ENCODE measurements at places on chromosomes 13 and 19.
A peak's percentile ranks its signal among the peaks of the same experiment; 100 is the strongest.

DNA sequence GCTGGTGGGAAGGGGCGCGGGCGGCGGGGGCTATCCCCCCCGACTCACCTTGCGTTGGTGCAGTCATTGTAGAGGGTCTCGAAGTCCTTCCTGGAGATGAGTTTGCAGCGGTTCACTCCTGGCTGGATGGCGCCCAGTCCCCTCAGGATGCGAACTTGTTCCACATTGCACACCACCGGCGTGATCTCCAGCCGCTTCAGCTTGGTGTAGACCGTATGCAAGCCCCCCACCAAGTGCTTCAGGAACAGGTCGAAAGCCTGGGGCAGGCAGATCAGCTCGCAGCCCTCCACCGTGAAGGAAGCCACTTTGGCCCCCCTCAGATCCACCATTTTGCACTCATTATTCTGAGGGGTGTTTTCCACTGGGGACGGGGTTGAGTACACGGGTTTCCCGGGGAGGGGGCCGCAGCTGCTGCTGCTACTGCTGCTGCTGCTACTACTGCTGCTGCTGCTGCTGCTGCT, 1.1 kb downstream of the DACH1 start:
- peak; percentile 6 for DNase-seq

DNA sequence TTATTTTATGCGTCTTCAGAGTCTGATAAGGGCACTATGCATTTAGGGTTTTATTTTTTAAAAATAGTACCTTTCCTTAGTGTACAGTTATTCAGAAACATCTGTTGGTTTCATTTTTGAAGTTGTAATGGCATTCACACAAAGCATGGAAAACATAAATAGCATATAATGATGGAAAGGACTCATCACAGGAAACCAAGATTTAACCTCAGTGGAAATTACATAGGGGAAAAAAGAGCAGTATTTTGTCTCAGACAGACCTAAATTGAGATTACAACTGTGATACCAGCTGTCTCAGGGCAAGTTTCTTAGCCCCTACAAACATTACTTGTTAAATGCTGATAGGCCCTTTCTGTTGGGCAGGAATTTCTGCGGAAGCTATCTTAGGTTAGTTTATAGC, 57.2 kb downstream of the NHLRC3 start:
- no peak for DNase-seq

GRCh38 chr13:50713523-50714248, 129.8 kb downstream of the DLEU7 start:
- no peak for DNase-seq

- no peak for DNase-seq
These were observed 139.6 kb upstream of the HTR2A start for GRCh38 chr13:47036294-47037008.

GRCh38 chr19:38211151-38211591, 12.9 kb downstream of the DPF1 start:
- DNase-seq, result no peak

- DNase-seq, result no peak
These were observed 13.6 kb downstream of the ZIC2 start for GRCh38 chr13:99995104-99995588.

DNA sequence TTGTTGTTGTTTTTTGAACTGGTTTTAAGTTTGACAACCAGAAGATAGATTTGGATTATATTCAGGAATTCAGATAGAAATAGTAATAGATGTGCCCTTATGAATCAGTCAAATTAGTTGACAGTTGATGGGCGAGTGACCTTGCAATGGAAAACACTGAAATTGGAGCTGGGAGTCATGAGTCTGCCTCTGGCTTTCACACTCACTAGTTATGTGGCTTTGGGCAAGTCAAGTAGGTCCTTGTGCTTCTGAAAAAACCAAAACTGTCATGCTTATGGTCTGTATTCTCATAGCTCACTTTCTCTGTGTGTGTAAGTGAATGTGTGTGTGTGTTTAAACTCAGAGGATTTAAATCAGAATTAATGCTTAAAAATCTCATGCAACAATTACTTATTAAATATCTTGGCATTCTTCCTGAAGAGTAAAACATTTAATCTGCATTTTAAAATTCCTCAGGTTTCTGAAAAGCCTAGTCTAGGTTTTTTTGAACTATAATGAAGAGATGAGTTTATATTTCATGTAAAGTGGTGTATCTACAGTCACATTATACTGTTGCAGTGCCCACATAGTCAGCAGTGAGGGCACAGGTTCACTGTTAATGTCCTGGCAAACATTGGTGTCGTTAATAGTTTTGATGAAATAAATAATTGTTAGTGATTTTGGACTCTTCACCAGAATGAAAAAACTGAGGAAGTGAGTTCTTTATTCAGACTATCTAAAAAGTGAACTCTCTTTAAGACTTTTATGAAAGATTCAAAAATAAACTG, 32.5 kb downstream of the UCHL3 start:
- DNase-seq, result no peak

DNA sequence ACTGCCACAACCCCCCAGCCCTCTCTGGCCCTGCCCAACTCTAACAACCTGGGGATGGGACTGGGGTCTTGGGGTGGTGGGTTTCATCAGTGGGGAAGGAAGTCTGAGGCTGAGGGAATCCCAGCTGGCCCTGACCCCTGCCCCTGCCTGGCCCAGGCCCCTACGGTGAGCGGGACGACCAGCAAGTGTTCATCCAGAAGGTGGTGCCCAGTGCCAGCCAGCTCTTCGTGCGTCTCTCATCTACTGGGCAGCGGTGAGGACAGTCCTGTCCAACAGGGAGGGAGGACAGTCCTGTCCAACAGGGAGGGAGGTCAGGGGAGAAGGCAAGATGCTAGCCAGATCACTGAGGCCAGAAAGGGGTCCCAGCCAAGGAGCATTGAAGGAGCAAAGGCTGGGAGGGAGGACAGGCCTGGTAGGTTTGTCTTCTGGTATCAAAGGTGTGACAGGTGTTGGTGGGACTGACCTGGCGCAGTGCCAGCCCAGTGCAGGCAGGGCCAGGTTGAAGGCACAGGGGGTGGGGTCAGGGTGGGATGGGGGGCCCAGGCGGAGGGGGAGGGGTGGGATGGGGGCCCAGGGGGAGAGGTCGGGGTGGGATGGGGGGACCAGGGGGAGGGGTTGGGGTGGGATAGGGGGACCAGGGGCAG, 12.1 kb upstream of the LTBP4 start:
- no peak for DNase-seq

DNA sequence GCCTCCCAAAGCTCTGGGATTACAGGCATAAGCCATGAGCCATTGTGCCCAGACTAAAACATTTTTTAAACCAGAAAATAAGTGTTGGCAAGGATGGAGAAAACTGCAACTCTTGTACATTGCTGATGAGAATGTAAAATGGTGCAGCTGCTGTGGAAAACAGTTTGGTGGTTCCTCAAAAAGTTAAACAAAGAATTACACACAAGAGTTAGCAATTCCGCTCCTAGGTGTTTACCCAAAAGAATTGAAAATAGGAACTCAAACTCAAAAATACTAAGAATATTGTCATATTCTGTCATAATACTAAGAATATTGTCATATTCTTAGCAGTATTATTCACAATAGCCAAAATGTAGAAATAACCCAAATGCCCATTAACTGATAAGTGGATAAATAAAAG, 39.7 kb upstream of the USP12 start:
- no peak for DNase-seq

- DNase-seq, result no peak
These were observed 876.5 kb downstream of the PCDH9 start for GRCh38 chr13:66353664-66354063.

DNA sequence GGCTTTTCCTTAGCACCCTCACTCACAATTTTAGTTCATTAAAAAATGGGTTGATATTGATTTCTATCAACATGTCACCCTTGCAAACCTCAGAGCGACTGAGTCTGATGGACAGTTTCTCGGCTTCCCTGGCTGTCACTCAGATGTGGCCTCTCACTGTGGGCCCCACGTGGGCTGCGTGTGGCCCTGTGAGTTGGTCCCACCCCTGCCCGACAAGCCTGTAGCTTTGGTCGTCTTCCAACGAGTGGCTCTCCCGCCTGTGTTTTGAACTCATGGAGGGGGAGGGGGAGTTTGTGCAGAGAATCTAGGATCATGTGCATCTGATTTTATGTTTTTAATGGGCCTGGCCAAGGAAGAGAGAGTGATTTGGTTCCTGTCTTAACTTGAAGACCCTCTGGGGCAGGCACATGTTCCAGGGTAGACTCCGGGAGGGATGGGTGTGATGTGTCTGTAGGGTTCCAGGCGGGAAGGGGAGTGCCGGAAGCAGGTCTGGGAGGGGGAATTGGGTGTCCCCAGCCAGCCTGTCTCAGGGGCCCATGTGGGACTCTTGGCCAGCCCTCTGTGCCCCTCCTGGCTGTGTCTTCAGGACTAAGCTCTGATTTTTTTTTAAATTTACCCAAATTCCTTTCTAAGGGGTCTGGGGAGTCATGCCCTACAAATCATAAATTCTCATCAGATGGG, 18.9 kb downstream of the ATP11A start:
- no peak for DNase-seq

DNA sequence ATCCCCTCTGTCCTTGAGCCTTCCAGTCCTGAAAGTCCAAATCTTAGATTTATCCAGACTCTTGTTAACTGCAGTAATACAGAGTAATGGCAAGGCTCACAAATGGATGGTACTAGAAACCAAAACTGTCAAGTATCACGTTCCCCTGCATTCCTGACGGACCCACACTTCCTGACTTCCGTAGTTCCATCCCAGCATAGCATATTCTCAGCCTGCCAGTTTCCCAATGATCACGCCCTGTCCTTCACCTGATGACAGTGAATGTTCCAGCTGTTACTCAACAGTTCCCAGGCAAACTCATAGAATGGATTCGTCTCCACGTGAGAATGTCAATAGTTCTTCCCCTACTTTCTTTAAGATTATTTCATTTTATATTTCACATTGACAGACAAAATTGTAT, 33.6 kb downstream of the SLC7A1 start:
- DNase-seq, result no peak

DNA sequence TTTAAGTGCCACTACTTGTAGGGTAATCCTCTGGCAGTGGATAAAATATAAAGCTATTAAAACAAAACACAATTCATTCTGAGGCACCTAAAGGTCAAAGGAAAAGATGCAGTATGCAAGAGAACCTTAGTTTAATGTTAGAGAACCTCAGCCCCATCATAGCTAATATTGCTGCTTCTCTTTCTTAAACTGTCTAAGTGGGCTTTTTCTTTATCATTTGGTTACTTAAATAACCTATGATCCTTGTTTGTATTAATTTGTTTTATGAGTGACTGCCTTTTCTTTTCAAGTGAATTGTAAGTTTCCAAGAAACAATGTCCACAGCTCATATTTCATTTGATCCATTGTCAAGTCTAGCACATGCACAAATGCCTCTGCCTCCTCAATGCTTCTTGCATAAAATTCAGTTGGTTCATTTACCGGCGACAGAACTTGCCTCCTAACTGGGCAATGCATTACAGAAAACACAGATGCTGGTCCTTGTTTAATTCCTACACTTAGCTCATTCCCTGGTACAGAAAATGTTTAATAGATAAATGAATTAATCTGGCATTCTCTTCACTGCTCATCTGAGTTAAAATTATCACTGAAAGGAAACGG, 1049.8 kb downstream of the OLFM4 start:
- DNase-seq, result no peak

DNA sequence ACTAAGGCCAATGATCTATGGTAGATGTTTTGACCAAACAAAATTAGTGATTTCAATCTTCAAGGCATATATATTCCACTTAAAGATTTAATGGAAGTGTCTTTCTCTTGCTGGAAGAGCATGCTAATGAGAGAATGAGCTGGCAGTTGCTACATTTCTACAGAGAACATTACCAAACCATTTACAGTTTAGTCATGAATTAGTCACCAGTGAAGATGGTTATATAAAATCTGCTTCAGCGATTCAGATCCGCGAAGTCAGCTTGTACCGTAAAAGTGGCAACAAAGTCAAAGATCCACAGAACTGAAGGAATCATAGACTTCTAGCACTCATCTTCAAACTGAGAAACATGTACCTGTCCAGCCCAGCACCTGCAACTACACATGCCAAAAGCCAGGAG, 156.3 kb downstream of the SLITRK5 start:
- DNase-seq, result no peak

GRCh38 chr19:972281-972680, 11.9 kb upstream of the WDR18 start:
- DNase-seq, result no peak

DNA sequence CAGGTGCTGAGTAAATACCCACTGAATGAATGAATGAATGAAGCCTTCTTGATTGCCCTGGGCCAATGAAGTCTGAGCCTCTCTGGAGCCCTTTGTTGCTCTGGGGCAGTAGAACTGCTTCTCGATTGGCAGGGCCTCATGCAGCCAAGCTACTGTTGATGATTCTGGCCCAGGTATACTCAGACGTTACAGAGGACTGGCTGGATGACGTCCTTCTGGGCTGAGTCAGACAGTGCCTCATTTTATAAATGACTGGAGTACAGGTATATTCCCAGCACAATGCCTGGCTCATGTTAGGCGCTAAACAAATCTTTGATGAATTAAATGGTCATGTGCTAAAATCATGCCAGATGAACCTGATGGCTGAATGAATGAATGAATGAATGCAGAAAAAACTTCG, 243.8 kb upstream of the MAB21L1 start:
- DNase-seq, result no peak

GRCh38 chr13:43339145-43339804, 315.9 kb downstream of the DNAJC15 start:
- no peak for DNase-seq

DNA sequence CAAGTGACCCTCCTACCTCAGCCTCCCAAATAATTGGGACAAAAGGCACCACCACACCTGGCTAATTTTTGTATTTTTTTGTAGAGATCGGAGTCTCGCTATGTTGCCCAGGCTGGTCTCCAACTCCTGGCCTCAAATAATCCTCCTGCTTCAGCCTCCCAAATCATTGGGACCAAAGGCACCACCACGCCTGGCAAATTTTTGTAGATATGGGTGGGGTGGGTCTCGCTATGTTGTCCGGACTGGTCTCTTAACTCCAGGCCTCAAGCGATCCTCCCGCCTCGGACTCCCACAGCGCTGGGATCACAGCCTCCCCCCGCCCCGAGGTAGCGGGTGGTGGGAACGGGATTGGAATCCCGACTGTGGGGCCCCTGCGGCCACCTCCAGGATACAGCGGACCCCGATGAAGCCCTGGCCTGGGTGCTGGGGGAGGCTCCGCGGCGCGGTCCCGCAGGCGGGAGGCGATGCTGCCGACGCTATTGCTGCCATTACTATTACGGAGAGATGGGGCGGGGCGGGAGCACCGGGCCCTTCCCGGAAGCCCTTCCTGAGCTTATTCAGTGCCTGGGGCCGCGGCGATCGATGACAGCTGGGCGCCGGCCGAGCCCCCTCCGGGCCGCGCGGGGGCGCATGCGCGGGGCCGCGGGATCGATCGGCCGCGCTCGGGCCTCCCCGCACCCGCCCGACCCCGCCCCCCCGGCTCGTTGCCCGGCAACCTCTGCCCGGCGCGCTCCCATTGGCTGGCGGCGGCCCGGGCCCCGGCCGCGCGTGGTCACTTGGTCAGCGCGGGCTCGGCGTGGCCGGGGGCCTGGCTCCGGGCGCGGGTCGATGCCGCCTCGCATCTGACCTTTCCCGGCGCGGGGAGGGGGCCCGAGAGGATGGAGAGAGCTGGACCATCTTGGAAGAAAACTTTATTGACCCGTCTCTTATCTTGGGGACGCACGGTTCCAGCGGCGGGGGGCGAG, 27.9 kb upstream of the ONECUT3 start:
- DNase-seq, result no peak
